Left colon (tissue), 2 donors: ENCODE measurements at places on chromosomes 16 and 17. TPM values are rescaled to one million over a fixed set of nuclear protein-coding genes. Genes with fewer than 3 reads are reported as not detected.

FLII gene
- 276 TPM for total RNA-seq

CXCL16 gene
- total RNA-seq, result 36.2 TPM

CA7 gene
- 205 TPM for total RNA-seq

NPIPB4 gene
- total RNA-seq, result 202 TPM

SMPD3 gene
- 90.3 TPM for total RNA-seq

DNA sequence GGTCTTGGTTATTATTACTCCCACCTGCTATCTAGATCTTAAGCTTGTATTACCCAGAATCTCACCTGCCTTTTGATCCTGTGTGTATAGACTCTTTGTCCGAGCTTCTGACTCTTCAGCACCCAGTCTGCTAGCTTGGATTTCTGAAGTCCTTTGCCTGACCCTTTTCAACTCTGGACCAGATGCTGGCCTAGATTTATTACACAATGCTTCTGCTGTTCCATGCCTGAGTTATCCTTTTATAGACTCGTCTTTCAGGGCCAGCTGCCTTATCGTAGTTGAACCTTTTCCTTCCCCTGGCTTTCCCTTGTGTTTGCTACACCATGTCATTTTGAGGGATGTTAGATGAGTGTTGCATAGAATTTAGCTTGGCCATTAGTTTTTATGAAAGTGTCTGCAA is 32.6 kb downstream of the RHOT1 start:
- no peak for DNase-seq

- DNase-seq, result no peak
Measured at GRCh38 chr17:61806081-61806828, 57.1 kb downstream of the BRIP1 start.

GRCh38 chr16:26231647-26232046 is 539.9 kb downstream of the HS3ST4 start:
- DNase-seq, result no peak

GRCh38 chr16:73022534-73022933 is 25.4 kb downstream of the ZFHX3 start:
- no peak for DNase-seq

DNA sequence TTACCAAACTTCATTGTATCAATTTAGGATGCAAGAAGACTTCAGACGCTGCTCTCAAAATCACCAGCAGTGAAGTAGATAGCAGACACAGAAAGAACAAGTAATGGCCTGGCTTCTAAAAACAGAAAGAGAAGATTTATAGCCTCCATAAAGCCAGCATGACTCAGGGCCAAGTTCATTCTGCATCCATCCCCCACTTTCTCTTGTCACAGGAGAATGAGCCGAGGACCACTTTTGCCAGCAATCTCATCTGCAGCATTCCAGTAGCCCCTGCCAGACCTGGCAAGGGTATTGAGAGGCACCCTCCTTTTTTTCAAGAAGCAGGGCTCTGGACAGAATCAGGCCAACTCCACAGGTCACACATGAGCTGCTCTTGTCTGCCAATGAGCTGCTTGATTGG is 355.4 kb upstream of the SOX9 start:
- no peak for DNase-seq
